ENCODE measurements at places on chromosomes 4 and X.
A peak's percentile ranks its signal among the peaks of the same experiment; 100 is the strongest.

DNA sequence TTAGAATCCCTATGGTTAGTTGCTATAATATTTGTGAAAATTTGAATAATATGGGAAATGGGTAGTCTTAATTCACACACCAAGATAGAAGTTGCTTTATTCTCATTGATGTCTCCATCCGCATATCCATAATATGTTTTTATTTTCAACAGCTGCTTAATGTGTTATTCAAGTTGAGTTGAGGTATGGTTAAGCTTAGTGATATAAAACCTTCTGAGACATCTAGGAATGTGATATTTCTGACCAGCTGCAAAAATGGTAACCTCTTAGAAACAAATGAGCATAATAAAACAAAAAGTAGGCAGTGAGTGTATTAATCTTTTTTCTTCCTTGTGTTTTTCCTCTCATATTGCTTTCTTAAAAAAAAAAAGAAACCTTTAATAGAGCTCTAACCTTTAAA is 172.9 kb downstream of the TENM3 start:
- no peak for DNase-seq

DNA sequence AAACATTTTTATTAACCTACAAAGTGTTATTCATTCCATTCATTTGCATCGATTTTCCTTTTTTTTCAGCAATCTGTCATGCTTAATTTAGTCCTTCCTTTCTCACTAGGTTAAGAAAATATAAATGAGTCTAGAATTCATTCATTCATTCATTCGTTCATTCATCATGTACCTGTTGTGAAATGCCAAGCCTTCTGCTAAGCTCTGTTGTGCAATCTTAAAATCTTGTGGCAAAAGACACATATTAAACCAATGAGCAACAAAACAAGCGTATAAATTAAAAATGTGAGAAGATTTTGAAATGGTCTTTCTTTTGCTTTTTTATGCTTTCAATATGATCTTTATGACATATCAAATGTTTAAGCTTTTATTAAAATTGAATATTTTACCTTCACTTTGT is 88.6 kb upstream of the MAD2L1 start:
- no peak for DNase-seq

- no peak for DNase-seq
These were observed 1.2 kb downstream of the ATP6AP1 start for GRCh38 chrX:154429711-154430110.

DNA sequence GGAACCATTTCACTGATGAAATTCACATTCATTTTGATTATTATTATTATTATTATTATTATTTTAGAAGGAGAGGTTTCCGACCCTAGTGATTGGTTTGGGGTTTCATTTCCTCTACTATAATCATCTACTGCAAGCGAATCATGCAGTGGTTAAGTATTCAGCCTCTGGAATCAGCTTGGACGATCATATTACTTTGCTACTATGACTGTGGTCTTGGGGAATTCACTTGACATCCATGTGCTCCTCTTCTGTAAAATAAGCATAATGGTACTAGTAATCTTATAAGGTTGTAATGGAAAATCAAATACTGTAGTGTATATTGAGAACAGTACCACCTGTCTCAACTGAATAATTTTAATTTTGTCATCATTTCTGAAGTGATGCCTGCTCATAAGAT is 132.1 kb upstream of the SLC4A4 start:
- no peak for DNase-seq

DNA sequence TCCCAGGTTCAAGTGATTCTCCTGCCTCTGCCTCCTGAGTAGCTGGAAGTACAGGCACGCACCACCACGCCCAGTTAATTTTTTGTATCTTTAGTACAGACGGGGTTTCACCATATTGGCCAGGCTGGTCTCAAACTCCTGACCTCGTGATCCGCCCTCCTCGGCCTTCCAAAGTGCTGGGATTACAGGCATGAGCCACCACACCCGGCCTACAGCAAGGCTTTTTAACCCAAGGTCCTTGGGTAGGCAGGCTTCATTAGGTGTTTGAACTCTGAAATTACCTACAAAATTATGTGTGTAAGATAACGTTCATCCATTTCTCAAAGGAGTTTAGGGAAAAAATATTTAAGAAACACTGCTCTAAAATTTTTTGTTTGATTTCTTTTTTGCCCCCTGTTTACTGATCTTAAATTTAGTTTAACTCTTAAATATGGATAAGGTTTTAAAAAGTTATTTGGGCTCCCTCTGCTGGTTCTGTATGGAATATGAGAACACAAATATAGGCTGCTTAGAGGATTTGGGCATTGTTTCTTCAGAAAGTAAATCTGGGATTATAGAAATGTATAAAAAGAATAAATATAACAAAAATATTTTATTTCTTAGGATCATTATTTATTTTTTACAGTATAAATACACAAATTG is 92.8 kb downstream of the CBR4 start:
- DNase-seq, result no peak

GRCh38 chrX:7486505-7486904 is 338.6 kb upstream of the PUDP start:
- no peak for DNase-seq

DNA sequence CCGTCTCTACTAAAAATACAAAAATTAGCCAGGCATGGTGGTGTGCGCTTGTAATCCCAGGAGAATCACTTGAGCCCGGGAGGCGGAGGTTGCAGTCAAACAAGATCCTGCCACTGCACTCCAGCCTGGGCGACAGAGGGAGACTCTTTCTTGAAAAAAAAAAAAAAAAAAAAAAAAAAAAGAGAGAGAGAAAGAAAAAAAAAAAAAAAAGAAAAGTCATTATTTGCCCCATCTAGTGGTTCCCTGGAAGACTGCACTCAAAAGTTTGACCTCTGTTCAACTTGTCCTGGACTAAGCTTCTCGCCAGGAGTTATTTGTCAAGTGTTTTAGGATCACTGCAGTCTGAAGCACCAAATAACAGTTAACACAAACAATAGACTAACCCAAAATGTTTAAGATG is 45.3 kb upstream of the KCTD8 start:
- no peak for DNase-seq

DNA sequence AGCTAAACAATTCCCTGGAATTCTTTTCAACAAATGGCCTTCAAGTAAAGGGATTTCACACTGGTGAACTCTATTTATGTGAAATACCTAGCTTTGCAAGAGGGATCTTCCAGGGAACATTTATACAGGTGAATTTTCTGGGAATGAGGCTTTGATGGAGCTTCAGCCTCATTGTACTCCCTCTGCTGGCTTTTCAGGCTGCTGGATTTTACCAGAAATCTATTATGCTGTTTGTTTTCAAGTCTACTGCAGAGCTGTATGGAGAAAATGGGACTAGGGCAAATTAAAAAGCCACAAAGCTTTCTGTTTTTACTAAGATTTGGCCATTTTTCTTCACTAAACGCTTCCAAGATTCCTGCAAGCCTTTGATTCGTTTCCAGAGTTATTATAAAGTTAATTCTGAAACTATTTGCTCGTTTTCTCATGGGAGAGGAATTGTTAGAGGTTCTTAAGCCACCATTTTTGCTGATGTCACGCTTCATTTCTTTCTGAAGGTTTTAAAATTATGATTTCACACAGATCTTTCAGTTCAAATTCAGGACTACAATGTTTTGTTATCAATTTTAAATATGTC is 31.6 kb downstream of the KDM6A start:
- no peak for DNase-seq

DNA sequence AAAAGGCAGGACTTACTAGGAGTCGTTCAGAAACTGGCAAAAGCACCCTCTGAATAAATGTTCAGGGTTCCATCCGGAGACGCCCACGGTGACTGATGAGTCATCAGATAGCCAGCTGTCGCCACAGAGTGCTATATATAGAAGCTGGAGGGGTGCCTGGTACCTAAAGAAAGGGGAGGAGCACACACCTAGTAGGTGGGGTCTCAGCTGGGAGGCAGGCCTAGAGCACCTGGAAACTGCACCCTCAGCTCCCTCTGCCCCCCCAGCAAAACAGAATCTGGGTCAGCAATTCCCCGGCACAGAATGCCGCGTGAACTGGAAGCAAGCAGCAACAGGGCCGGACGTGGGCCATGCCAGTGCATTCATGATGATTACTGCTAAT is 242.0 kb downstream of the BCOR start:
- peak; percentile 82 for DNase-seq

DNA sequence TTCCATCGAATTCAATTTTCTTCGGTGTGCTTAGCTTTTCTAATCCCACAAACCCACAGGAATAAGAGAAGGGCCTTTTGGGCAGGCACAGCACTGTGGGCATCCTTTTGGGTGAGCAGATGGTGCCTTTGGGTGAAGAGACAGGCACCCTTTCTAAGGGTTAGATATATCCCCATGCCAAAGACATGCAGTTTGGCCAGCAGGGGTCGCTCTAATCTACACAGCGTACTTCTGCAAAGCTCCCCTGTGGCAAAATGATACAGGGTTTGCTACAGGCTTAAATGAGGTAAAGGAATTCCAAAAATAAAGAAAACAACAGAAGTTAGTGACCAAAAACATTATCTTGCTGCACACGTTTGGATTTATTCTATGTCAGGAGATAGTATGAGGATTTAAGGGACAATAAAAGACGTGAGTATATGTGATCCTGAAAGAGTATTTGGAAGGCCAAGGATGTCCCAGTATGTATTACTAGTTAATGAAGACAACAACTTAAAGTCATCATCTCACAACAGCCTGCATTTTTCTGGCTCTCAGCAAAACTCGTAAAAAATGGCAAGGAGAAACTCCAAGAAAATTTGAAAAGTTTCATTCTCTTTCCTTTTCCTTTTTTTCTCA is 49.5 kb downstream of the PHEX start:
- DNase-seq, result peak; percentile 68

- DNase-seq, result peak; percentile 76
These were observed at the start of gene RAB9B for GRCh38 chrX:103831803-103832544. Gene RAB9B (minus strand): TSS chrX:103832257. CDS start chrX:103825784, 6,473 bp downstream.

GRCh38 chr4:165756836-165757235 is 116.2 kb upstream of the TLL1 start:
- DNase-seq, result no peak

- DNase-seq, result no peak
These were observed 12.0 kb upstream of the DCHS2 start for GRCh38 chr4:154503598-154503997.

DNA sequence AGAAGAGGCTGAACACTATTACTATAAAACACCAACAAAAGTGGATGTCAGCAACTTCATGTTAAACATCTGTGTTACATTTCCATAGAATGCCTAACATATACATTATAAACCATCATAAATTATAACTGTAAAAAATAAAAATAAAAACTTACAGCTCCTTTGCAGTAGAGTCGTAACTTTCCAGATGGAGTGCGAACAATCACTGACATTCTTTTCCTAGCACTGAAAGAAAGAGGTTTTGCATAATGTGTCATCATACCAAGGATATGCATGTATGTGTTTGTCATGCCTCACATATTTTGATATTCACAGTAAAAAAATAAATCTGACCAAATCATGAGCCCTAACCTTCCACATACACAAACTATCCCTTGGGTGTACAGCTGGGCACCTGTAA is 113.1 kb downstream of the ATP8A1 start:
- no peak for DNase-seq

- no peak for DNase-seq
These were observed 720.9 kb downstream of the FSTL5 start for GRCh38 chr4:161442921-161443320.

- DNase-seq, result no peak
These were observed 81.7 kb downstream of the RTL5 start for GRCh38 chrX:72050011-72050410.

DNA sequence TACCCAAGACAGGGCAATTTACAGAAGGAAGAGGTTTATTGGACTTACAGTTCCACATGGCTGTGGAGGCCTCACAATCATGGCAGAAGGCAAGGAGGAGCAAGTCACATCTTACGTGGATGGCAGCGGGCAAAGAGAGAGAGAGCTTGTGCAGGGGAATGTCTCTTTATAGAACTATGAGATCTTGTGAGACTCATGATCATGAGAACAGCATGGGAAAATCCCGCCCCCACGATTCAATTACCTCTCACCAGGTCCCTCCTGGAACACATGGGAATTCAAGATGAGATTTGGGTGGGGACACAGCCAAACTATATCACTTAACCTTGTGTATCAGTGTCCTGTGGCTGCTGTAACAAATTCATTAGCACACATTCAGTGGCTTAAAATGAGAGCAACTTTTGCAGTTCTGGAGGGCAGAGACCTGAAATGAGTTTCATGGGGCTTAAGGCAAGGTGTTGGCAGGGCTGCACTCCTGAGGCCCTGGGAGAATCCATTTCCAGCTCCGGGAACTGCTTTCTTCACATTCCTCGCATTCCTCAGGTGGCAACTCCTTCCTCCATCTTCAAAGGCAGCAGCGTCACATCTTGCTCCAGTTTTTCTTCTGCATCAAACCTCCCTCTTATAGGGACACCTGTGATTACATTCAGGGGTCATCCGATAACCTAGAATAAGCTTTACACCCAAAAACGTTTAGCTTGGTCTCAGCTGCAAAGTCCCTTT is 22.3 kb upstream of the NSG1 start:
- no peak for DNase-seq

DNA sequence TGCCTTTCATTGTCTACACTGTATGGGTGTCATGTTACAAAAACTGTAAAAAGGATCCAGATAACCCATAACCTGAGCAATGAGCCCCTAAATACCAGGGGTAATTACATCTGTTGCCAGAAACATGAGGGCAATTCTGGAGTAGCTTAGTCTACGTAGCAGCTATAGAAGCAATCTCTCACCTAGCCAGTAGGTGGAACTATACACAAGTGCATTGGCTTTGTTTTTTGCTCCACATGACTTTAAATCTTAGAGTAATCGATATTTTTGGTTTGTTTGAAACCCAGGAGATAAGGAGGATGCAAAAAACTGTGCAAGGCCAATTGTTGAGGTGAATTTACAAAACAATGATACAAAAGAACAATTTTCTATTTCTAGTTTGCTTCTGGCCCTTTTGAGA is 57.5 kb downstream of the GPR82 start:
- DNase-seq, result no peak

DNA sequence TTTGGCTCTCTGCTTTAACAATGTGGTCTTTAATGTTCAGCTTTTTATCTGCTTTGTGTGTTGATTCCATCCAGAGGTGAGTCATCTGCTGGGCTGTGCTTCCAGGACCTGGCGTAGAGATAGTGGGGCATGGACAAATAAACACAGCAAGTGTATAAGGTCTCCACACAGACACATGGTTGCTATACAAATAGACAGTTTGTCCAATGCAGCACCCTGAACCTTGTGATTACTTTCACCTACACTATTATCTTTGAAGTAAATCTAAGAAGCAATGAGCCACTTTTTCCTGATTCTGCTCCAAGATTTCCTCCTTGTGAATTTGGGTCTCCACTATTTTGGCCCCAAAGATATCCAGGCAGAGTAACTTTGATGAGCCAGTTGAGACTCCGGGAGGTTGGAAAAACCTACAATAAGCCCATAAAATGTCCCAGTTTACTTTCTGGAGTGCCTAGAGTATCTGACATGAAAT is 12.1 kb downstream of the PPARGC1A start:
- no peak for DNase-seq

- DNase-seq, result no peak
These were observed 3.5 kb upstream of the ARHGAP4 start for GRCh38 chrX:153929576-153929975.

DNA sequence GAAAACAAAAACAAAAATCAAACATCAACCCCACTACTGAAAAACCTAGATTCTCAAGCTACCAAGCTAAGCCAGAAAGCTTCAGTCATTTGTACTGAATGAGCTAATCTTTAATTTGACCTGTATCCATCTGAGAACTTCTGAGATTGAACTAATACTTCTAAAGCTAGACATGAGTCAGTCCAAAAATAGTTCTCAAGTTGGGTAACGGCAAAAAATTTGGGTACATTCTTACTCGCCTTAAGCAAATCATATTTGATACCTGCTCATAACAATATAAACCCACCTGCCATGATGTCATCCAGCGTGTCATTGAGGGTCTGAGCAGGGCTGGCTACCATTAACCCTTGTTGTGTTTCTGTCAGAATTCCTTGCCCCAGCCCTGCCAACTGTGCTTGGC is 69.7 kb upstream of the COX18 start:
- DNase-seq, result no peak

Measured in activated T-cell treated with anti-CD3 and anti-CD28 coated beads, Interleukin-2, amount 50 U/mL, for 24 hours (primary cell).